EL (cell line): ENCODE measurements at places on chromosomes 5 and 9.

GRCh38 chr5:154478752-154479159 lies 729 bp upstream of the HAND1 start:
- no peak for DNase-seq

DNA sequence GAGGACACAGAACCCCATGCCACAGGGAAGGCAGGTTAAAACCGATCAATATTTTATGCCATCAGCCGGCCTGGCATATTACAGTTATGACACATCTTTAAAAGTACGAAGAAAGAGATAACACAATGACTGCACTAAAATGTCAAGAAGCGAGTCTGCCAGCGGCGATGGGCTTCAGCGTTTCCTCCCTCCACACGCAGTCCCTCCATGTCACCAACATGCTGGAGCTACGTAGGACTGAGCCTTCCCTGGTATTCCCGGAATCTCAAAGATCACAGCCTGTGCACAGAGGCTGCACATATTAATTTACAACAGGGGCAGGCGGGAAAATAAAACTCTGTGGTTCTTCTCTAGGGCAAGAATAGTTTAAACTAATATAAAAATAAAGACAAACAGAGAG lies 257.7 kb downstream of the IRX1 start:
- DNase-seq, result no peak

DNA sequence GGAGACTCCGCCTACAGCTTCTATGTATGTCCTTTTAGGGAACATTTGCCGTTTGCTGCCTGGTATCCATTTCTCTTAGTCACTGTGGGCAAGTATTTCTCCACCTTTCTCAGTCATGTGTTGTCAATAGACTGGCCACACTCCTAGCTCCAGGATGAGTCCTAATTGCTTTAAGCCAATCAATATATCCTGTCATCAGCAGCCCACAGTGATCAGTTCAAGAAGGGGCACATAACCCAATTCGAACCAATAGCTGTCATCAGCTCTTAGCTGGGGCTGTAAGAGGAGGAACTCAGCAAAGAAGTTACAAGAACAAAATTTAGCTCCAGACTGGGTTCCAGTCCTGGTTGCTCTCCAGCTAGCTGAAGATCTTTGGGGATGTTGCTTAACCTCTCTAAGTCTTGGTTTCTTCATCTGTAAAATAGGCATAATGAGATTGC lies 70.7 kb upstream of the MAN2A1 start:
- no peak for DNase-seq

DNA sequence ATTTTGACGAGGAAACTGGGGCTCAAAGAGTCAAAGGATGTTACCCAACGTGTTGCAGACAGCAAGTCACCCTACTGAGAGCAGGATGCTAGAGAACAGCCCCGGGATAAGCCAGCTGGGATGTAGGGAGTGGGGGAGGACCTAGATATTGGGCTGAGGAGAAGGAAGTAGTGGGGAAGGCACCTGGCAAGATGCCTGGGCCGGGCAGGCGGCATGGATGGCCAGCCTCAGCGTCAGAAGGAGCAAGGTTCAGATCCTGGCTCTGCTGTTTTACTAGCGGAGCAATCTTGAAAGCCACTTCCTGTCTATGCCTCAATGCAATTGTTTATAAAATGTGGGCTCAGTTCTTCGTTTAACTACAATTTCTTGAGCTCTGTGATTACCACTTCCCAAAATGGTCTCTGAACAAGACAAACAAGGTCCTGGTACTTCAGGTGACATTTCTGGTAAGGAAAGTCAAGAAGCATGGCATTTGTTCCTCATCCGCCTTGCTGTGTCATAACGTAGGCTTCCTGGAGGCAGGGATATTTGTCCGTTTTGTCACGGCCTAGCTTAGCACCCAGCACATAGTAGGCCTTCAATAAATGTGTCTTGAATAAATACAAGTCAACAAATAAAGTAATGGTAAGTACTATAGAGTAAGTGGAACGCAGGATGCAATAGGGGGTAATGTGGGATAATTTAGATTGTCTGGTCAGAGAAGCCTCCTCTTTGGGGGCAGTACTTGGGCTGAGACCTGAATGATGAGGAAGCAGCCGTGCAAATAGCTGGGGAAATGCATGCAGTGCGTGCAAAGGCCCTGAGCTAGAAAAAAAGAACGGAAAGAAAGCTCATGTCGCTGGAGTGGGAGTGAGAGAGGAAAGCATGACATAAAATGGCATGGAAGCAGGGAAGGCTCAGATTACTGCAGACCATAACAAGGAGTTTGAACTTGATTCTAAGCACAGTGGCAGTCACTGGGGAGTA lies 70.5 kb downstream of the SMIM23 start:
- DNase-seq, result peak; percentile 14

DNA sequence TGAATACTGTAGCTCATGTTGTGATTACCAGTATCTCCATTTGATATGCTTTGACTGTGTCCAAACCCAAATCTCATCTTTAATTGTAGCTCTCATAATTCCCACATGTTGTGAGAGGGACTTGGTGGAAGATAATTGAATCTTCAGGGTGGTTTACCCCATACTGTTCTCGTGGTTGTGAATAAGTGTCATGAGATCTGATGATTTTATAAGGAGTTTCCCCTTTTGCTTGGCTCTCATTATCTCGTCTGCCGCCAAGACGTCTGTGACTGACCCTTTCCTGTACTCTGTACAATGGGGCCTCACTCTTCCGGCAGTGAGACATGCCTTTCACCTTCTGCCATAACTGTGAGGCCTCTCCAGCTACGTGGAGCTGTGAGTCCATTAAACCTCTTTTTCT lies 59.3 kb downstream of the TRIO start:
- DNase-seq, result peak; percentile 66

DNA sequence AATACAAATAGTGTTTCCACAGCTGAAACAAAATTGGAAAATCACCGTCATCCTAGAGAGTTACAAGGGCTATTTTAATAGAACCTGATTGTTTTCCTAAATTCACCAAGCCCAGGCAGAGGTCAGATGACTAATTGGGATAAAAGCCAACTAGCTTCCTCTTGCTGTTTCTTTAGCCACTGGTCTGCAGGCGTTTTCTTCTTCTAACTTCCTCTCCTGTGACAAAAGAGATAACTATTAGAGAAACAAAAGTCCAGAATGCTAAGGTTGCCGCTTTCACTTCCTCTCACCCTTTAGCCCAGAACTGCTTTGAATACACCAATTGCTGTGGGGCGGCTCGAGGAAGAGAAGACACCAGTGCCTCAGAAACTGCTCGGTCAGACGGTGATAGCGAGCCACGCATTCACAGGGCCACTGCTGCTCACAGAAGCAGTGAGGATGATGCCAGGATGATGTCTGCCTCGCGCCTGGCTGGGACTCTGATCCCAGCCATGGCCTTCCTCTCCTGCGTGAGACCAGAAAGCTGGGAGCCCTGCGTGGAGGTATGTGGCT lies at the start of gene TLR4:
Gene TLR4, plus strand, starts transcription at position 380 of the 552 bp plus-strand sequence. Its CDS starts 70 bp downstream, at position 450.
- peak; percentile 88 for DNase-seq

GRCh38 chr9:82129708-82130107 lies 141.1 kb downstream of the SPATA31D1 start:
- DNase-seq, result no peak
